ENCODE measurements at places on chromosomes 11 and 22.

- no peak for DNase-seq
These were observed 476.9 kb downstream of the MIAT start for GRCh38 chr22:27134315-27134701.

DNA sequence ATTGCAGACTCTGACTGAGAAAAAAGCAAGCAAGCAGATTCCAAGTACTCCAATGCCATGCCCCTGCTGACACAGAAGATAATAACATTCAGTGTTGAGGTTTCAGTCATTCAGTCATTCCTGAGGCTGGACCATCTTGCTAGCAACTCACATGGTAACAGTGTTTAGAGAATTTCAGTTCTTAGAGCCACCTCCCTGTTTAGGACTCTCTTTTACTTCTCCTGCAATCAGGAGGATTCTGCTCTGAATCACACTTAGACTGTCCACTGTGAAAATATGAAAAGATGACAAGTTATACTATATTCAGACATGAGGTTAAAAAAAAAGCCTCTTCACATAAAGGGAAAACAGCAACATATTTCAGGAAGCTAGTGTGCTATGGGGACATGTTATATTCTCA is 183.9 kb upstream of the CTSC start:
- no peak for DNase-seq

DNA sequence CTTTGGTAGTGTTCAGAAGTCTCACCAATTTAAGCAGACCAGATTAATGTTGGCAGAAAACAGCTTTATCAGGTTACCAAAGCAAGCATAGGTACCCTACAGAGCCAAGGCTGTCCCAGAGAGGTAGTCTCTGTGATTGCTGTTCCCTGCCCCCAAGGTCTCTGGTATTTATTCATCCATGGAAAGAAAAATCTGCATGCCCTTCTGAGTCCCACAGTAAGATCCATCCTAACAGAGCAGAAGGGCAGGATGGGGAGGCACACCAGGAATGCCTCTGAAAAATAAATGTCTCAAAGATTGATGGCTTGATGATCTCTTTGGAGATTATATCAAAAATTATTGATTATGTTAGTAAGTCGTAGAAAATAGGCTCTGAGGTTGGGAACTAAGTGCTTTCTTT is 122.8 kb downstream of the FAT3 start:
- no peak for DNase-seq

DNA sequence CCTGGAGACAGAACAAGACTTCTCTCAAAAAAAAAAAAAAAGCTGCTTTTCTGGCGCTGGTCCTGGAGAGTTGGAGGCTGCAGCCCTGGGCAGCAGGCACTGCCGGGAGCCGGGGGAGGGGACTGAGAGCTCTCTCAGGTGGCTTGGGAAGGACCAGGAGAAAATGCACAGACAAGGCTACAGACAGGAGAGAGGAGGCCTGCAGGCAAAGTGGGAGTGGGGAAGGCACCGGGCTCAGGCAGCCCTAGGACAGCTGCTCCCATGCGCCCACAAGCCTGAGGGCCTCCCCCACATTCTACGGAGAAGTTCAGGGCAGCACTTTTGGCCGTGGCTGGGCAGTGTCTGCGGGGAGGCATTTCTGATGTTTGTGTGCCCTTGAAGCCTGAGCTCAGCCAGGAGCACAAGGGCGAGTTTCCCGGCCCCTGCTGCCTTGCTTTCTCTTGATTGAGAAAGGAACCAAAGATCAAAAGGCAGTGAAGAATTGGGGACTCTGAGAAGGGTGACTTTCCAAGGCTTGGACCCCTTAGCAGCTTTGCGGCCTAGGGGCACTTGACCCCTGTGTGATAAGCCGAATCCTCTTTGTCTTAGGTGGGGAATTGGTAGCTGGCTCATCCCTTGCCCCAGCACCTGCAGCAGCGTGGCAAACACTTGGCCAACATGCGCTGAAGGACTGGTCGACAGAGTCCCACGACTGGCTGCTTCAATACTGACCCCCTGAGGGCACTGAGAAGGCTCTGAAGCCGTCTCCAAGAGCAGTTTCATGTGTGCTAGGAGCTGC is 35.3 kb downstream of the PPM1F start:
- DNase-seq, result no peak

DNA sequence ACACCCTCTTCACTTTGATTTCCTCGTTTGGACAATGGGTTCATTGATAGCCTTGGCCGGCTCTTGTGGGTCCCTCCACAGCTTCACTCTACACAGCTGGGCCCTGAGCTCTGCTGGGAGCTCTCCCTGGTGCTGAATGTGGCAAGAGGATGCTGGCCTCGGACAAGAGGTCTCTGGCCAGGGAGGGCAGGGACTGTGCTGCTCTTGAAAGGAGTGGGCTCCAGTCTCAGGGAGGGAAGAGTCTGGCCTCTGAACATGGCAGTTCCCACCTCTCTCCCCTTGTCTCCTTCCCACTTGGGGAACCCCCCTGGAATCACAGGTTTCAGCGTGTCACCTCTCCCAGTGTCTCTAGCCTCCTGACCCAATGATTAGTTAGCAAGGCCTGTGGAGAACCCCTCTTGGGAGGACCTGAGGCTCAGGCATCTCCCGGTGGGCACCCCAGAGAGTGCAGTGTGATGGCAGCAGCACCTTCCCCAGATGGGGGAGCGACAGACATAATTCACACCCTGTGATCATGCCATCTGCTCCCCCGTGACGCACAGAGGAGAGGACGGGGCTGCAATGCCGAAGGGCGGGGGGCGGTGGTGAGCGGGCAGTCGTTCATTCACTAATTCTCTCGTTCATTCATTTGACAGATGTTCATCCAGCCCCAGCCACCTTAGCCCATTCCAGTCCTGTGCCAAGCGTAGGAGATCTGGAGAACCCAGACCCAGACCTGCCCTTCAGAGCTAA is 2.8 kb upstream of the CABP7 start:
- DNase-seq, result peak; percentile 49

DNA sequence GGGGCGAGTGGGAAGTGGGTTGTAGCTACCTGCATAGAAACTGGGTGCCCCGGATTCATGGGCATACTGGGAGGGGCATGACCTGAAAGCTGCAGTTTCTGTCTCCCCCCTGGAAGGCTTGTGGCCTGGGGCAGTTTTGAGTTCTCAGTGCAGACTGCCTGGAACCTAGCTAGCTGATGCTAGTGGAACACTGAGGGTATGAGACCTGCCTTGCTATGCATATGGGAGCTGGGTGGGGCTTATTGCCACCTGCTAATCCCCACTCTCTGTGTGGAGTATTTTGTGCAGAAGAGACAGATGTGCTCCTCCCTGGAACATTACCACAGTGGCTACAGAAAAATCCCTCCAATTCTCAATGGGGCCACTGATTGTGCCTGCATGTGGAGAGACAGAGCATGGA is 11.7 kb upstream of the OR56B4 start:
- no peak for DNase-seq

DNA sequence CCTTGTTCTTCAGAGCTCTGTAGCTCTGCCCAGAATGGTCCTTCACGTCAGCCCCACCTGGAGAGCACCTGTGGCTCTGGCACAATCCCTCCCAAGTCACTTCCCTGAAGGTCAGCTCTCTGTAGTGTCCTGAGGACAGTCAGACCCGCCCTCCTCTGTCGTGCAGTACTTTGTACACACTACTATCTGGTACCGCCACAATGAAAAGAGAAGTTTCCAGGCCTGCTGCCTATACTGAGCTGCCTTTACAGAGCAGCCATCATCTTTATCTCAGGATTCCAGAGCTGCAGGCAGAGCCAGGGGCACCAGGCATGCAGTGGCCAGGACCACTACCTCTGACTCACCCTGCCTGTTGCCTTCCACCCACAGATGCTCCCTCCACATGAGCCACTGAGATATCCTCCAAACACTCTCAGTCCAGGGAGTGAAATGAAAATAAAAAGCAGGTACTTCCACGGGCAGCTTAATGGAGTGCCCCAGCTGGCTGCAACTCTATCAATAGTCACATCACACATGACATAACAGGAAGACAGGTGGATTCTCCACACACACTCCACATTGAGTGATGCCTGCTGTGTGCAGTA is 7.3 kb downstream of the PACSIN2 start:
- DNase-seq, result no peak

DNA sequence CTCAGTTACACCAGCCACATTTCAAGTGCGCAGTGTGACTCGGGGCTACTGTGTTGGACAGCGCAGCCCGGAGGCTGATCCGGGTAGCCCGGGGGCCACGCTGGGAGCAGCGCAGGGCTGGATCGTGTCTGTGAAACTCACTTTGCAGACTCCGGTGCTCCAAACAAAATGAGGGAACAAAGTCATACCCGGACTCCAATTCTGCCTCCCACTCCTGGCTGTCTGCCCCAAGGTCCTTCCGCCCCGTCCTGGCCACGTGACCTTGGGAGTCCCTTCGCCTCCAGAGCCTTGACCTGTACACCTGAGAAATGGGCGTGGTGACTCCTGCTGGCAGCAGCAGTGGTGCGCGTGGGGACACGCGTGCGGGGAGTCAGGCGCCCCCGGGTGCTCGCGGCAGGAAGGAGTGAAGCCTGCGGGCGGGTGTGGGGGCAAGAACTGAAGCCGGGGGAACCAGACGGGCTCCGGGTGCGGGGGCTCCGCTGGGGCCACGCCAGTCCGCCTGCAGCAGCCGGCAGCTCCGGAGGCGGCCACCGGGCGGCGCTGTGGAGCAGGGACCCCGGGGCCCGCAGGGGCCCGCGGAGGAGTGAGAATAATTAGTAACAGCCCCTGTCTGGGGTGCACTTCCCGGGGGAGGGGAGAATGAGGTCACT is 42.4 kb downstream of the KCNJ4 start:
- no peak for DNase-seq

DNA sequence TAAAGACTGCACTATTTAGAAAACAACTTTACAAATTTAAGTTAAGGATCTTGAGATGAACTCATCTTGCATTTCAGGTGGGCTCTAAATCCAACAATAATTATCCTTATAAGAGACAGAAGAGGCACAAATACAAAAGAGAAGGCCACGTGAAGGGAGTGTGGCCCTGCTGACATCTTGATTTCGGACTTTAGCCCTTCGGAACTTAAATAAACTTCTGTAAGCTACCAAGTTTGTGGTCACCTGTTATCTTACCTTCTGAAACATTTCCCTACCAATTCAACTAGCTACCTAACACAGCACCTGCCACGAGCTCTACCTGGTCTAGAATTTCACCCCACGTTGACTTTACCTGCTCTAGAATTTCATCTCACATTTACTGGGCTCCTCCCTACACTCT is 42.9 kb upstream of the ARHGAP32 start:
- DNase-seq, result no peak

GRCh38 chr22:33006955-33007318 is 51.2 kb downstream of the SYN3 start:
- no peak for DNase-seq

DNA sequence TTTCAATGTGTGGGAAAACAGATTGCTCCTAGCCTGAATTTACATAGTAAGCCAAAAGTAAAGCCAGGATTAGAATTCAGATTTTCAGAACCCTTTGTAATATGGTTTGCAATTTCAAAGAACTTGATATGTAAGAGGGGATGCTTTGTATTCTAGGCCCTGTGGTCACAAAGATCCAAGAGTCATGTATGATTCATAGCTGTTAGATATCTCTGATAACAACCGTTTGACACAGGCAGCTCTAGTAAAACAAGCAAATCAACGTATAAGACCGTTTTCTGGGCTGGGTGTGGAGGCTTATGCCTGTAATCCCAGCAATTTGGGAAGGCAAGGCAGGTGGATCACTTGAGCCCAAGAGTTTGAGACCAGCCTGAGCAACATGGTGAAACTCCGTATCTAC is 79.6 kb downstream of the EMSY start:
- no peak for DNase-seq

DNA sequence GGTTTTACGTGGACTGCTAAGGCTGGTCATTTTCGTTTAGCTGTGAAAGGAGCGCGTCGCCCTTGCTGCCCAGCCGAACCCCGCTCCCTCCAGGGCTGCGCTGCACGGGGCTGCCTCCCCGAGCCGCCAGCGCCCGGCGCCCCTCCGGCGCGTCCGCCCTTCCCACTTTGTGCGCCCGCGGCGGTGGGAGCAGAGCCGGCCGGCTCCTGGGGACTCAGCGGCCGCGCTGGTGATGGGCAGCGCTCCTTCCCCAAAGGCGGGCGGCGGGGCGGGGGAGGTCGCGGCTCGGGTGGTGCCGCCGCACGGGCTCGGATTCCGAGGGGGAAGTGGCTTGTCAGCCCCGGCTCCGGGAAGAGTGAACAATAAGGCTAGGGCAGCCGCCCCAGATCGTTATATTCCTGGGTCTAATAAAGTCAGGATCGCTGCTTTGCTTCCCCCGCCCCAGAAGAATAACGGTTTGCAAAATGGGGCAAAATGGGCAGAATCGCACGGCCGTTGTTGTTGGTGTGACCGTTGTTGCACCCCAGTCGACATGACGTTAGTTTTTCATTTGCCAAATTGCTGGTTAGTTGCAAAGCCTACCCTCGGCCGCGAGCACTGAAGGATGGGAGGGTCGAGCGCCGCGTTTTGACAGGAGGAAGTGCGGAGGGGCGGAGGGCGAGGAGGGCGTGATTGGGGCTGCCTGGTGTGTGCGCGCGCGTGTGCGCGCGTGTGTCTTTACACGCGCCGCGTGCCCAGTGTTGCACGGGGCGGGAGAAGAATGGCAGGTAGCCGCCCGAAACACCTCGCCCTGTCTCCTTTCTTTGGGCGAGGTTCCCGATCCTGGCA is 745 bp downstream of the NCAM1 start:
- DNase-seq, result no peak

DNA sequence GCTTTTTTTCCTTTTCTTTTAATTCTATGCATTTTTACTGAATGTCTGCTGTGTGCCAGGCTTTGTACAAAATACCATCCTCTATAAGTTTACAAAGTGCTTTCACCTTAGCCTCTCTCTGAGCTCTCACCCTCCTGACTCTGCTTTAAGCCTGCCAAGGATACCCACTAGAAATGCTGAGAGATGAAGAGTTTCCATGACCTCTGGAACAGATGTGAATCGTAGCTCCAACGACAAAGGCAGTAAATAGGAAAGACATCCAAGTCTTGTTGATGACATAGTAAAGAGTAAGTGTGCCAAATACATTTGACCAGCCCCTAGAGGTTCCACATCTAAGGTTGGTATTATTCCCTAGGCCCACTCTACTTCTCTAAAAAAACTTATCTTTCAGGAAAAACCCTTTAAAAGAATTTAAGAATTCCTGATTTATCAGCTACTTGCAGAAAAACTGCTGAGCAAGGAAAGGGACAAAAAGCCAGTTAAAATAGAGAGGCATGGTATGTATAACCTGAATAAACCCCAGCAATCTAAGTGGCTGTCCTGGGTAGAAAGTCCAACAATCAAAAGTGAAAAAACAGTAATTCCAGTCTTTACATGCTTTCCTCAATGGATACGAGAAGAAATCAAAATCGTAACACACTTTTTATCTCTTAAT is 45.4 kb downstream of the GAB2 start:
- no peak for DNase-seq

GRCh38 chr11:118870396-118871343 is 13.0 kb upstream of the CXCR5 start:
- peak; percentile 13 for DNase-seq

DNA sequence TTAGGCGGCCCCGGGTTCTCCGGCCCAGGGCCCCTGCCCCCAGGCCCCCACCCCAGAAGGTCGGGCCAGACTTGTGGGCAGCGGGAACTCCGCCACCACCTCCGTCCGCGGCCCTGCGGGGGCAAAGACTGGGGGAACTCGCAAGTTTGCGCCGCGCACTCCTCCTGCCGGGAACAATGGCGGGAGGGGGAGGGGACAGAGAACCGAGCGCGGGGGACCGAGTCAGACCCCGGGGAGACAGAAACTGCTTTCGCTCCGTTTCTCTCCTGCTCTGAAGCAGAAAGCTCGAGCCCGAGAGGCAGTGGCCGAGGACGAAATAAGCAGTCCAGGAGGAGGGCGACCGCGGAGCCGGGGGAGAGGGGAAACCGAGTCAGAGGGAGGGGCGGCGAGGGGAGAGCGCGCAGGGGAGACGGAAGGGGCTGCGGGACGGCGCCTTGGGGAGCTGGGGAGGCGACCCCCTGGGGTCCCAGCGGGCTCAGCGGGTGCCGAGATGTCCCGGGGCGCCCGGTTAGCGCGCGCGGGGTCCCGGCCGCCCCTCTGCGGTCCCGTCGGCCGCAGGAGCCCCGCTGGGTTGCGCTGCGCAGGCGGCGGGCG is 555 bp downstream of the TP53I11 start:
- no peak for DNase-seq
